ENCODE measurements at places on chromosomes 11 and 22.

GRCh38 chr11:76786016-76786415 is 2.9 kb downstream of the TSKU start:
- DNase-seq, result no peak

DNA sequence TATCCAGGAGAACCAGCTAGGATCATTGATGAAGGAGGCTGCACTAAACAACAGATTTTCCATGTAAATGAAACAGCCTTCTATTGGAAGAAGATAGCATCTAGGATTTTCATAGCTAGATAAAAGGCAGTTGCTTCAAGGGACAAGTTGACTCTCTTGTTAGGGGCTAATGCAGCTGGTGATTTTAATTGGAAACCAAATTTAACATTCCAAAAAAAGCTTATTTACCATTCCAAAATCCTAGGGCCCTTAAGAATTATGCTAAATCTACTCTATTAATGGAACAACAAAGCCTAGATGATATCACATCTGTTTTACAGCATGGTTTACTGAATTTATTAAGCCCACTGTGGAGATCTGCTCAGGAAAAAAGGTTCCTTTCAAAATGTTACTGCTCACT is 66.5 kb upstream of the GRK2 start:
- no peak for DNase-seq

DNA sequence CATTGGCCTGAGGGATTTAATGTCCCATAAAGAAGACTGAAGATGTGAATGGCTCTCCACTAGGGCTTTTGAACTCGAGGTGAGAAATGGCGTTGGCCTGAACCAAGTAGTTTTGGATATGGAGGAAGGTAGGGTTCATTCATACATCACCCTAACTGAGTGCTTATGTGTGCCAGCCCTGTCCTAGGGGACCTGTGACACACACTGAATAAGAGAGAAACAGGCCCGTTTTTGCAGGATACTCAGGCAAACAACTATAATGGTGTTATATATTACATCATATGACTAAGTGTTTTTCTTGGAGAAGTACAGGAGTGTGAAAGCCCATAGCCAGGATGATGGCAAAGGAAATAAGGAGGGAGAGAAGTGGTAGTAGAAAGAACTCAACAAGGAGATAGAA is 368.1 kb downstream of the TMEM135 start:
- DNase-seq, result no peak

DNA sequence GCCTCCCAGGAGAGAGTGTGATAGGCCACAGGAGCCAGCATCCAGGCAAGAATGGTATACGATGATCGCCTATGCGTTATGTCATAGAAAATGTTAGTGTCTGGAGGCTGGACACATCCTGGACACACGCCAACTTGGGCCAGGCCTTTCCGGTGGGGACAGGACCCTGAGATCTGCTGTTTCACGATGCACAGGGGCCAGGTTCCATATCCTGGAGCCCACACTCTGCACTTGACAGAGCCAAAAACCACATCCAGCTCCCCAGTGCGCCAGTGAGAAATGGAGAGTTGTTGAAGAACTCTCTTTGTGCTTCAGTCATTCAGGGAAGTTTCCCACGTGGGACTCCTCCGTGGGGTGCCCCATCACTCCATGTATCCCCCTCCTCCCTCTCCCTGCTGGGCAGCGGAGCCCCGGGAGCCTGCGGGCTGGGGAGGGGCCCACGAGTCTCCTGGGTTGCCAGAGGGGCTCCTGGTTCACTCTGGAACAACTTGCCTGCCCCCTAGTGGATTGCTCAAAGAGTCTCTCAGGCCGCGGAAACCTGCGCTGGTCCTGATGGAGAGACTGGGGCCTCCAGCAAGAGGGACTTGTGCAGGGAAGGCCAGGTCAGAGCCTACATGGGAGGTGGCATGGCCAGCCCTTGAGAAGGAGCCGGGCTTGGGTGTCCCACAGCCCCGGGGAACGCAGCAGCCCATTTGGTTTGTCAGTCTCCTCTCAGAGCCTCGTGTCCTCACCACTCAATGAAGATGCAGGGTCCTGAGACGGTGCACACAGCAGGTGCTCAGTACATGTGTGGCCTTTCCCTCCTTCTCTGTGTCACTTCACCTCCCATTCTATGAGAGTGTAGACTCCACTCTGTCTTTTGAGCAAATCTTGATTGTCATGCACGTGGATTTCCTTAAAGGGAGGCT is 10.2 kb upstream of the LRRC32 start:
- peak; percentile 50 for DNase-seq

Measured in CD4-positive, alpha-beta T cell treated with Interleukin-6 at 100 ng/mL for 8 hours (primary cell).